ENCODE measurements at places on chromosomes 6 and 20. TPM values are rescaled to one million over a fixed set of nuclear protein-coding genes. Genes with fewer than 3 reads are reported as not detected.

The FRS3 gene
- polyA plus RNA-seq, result 1.6 TPM

The LTA gene
- polyA plus RNA-seq, result 13.7 TPM

The CDH4 gene
- 0.66 TPM for polyA plus RNA-seq

The POU5F1 gene
- 0.27 TPM for polyA plus RNA-seq

The PSORS1C1 gene
- not detected for polyA plus RNA-seq

GRCh38 chr20:32192698-32193097 is 14.8 kb downstream of the PLAGL2 start:
- DNase-seq, result no peak

DNA sequence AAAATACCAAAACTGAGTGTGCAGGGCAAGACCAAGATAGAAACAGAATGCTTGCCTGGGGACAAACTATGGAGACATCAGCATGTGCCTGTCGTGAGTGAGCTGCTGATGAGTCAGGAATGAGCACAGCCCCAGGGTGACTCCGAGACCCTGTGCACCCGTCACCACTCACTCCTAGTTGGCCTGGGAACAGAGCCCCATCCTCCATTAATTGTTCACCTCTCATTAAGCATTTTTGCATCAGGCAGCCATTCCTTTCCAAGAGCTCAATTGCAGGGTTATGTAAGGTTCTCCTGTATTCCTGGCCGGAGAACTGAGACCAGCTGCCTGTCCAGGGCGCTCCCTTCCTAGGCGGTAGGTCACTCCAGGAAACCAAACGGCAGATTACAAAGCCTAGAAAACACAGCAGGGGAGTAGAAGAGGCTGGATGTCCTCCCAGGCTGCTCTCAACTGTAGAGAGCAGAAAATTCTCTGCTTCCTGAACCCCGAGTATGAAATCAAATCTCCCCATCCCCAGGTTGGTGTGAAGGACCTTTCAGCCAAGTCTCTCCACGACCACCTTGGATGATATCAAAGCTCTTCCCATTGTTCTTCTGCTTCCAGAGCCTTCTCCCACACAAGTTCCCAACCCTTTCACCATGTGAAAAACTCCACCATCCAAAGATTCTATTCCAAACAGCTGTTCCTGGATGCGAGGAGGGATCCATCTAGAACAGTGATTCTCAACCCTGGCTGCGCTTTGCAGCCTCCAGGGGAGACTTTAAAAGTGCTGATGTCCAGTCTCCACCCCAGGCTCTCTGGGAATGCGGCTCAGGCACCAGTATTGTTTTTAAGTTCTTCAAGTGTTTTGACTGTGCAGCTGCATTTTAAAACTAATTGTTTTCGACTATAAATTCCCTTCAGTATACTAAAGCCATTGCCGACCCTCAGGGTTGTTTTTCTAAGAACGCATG is 532.6 kb upstream of the JARID2 start:
- no peak for DNase-seq

- no peak for DNase-seq
Measured at GRCh38 chr6:113655761-113656160, 201.4 kb upstream of the MARCKS start.

- DNase-seq, result peak; percentile 45
Measured at GRCh38 chr20:33370291-33370690, 31.0 kb downstream of the CDK5RAP1 start.

- no peak for DNase-seq
Measured at GRCh38 chr20:34190679-34191090, 50.5 kb upstream of the ASIP start.

DNA sequence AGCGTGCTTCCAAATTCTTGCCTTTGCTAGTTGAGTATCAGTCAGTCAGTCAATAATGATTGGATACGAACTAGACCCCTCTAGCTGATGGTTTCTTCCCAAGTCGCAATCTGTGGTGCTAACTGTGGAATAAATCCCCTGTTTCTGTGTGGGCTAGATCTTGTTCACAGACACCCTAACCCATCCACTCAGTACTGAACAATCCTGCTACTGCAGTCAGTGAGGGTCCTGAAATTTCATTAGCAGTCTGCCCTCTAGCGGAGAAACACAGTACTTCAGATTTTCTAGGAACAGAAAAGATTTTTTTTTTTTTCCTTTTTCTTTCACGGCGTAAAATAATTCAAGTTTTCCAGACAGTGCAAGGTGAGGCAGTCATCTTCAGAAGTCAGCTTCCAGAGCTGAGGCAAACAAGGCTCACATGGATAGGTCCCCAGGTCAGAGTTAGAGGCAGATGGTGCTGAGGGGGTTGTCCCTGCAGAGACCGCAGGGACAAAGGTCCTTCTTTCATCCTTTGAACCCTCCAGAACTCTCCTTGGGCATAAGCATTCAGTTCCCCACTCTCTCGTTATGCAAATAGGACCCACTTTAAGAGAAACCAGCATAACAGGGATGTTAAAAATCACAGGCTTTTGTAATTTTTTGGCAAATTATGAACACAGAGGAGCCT is 119.6 kb downstream of the SCML4 start:
- DNase-seq, result peak; percentile 41

DNA sequence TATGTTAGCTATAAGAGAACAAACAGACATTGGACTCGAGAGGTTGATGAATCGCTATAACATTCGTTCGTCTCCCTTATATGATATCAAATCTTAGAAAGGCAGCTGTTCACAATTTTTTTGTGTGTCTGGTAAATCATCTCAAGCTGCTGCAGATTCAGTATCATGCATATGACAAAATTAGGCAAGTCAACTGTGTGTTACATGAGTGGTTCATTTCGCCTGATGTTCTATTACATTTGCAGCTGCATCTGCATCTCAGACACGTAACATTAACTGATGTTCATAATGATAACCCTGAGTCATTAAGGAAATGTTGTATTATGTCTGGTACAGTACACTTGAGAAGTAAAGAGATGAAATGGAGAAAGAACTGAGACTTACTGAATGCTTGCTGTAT is 92.1 kb downstream of the NKAIN2 start:
- DNase-seq, result no peak

DNA sequence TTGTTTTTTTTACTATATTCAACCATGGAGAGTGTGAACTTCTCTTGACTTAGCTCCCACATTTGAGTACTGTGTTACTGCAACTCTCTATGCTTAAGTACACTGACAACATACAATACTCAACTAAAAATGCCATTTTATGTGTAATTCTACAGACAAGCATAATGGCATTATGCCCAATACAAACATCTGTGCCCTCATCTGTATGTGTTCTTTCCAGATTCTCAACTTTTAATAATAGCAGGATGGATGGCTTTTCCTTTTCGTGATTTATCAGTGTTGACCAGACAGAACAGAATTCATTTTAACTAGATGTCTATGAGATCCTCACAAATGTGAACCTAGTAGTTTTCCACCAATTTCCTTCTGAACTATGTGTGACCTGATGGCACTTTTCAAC is 84.2 kb upstream of the MARCKS start:
- no peak for DNase-seq
